Heart right ventricle (tissue), 16 donors: ENCODE measurements at places on chromosomes 16 and 17.

- DNase-seq, result no peak
Observed at GRCh38 chr16:27550582-27550920, 607 bp downstream of the KATNIP start.

GRCh38 chr17:77208217-77208808 is 67.5 kb downstream of the SEC14L1 start:
- no peak for DNase-seq

DNA sequence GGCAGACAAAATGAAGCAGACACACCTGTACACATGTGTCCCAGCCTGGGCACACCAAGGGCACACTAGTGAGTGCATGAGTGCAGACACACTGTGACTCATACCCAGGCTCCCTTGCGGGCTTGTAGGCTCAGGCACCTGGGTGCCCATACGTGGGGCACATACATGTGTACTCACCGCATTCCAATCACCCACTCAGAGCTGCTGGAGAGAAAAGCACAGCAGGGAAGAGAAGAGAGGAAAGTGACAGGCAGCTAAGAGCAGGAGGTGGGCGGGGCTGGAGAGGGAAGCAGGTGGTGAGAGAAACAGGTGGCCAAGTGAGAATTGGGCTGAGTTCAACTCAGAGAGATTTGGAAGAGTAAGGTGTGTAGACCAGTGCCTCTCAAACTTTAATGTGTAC is 54.0 kb downstream of the TMEM132E start:
- no peak for DNase-seq

- no peak for DNase-seq
Observed at GRCh38 chr16:4637501-4638166, 13.0 kb downstream of the MGRN1 start.
